Cortex of kidney (tissue), 1 donor: ENCODE measurements at places on chromosomes 11 and 22.

DNA sequence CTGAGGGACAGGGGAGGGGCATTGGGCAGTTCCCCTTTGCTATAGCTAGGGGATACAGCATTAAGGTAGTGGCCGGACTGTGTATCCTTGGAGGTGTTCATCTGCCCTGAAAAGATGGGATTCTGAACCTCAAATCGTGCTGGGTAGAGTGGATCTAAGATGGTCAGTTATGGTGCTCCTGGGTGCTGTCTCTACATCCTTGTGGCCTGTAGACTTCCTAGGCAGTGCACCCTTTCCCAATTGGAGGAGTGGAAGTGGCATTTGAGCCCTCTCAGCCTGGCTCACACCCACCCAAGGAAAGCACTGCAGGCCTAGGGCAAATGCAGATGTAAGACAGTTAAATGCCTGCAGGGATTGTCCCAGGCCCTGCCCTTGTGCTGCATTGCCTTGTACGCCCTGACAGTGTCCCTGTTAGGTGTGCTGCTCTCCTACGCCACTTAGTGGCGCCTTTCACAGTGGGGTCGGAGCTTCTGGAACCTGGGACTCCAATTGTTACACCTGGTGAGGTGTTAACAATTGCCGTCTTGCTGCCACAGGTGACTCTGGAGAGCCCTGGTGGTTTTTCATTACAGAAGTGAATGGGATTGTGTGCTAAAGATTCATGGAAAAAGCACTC is 35.0 kb downstream of the PPFIBP2 start:
- DNase-seq = no peak

DNA sequence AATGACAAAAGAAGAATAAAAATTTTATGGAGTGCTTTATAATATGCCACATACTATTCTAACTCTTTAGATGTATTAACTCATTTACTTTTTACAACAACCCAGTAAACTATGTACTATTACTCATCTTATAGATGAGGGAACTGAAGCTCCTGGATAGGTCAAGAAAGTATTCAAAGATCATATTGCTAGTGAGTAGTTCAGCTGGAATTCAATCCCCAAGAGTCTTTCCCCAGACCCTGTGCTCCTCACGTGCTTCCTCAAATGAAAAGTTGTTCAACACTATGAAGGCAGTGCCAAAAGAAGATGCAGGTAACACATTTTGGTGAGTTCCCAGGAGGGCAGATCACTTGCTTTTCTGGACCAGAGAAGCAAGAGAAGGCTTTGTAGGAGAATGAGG is 46.8 kb downstream of the BTG4 start:
- DNase-seq = no peak

DNA sequence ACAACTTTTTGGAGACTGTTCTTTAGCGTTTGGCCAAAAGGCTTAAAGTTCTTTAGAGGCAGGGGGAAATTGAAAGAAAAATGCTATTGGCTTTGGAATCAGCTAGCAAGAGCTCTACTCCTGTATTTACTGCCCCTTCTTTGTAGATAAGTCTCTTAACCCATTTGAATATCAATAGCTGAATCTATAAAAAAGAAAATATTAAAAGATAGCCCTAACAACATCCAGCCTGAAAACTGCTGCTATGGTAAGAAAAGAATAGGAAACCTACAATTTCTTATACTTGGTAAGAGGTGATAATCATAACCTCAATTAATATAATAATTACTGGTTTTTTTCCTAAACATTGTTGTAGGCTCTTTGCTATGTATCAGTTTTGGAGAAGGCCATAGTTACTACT is at the start of gene OR5B12:
TSS of gene OR5B12 (minus strand) at position 101 of the 400 bp plus-strand sequence. CDS start 2,085 bp downstream, outside the sequence.
- no peak for DNase-seq

GRCh38 chr22:42376711-42377554 is 55.3 kb downstream of the NFAM1 start:
- DNase-seq = no peak

- DNase-seq = no peak
Observed at GRCh38 chr11:20031155-20032001, 128.9 kb downstream of the DBX1 start.

GRCh38 chr22:48639896-48640748 is 1187.6 kb downstream of the BRD1 start:
- DNase-seq = no peak

DNA sequence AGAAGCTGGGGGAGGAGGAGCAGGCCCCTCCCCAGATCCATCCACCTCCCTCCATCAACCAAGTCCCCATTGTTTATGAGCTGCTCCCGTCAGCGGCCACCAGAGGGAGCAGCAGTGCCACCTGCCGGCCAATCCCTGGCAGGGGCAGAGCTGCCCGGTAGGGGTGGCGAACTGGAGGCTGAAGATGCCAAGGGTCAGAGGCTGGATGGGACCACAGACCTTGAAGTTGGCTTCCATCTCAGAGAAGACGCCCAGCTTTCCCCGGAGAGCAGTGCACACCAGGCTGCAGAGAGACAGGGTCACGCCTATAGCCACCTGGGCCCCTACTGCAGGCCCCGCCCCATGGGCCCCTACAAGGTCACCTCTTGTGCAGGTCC is 3.6 kb downstream of the FIBP start:
- no peak for DNase-seq

- no peak for DNase-seq
Observed at GRCh38 chr11:57703341-57703740, 8.7 kb downstream of the MED19 start.

DNA sequence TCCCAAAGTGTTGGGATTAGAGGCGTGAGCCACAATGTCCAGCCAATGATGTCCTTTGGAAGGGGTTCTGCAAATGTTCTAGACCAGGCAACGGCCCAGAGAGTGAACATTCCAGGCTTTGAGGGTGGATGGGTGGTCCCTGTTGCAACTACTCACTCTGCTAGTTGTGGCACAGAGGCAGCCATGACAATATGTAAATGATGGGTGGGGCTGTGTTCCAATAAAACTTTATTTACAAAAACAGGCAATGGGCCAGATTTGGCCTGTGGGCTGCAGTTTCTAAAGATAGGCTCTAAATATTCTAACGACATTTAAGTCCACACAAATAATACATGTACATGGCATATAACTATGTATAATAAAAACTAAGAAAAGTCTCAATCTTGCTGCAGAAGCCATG is 276.3 kb downstream of the CTTN start:
- DNase-seq = no peak

GRCh38 chr11:114084414-114084813 is 24.9 kb downstream of the ZBTB16 start:
- DNase-seq = no peak

DNA sequence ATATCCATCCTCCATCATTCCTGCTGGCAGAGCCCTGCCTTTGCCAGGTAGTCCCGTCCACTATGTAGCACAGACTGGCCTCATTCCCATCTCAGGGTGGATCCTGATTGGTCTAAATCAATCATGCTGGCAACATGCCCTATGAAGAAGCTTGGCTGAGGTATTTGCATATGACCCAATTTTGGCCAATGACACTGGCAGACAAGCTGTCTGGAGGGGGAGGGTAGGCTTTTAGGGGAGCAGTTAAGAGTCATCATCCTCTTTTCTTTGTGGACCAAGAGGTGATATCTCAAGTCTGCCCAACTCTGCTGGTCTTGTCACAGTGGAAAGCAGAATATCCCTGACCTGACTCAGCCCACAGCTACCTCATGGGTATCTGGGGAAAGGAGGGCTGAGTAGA is 5.1 kb downstream of the CCDC89 start:
- no peak for DNase-seq

DNA sequence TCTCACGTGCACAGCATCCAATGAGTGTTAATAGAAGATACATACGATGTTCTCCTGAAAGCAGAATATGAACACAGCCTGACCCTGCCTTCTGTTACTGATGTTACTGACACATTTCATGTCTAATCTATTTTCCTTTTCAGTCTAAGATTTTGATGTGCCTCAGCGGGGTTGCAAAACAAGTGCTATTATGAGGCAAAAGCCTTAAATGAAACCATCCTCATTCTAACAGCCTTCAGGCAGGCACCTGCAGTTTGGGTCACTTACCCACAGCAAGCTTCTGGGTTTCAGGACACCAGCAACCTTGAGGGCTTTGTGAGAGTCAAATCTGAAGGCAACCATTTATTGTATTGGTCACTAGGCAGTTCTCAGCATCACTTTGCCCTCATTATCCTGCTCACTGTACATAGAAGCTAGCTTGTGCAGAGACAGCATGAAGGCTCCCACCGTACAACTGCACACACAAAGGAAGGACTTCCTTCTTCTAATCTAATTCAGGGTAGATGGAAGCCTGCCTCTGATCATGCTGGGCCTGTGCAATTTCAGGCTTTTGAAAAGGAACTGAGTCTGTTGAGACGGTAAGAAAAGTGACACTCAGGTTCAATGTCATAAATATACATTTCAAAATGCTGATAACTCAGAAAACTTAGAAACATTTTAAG is 183.2 kb upstream of the PITPNB start:
- no peak for DNase-seq

DNA sequence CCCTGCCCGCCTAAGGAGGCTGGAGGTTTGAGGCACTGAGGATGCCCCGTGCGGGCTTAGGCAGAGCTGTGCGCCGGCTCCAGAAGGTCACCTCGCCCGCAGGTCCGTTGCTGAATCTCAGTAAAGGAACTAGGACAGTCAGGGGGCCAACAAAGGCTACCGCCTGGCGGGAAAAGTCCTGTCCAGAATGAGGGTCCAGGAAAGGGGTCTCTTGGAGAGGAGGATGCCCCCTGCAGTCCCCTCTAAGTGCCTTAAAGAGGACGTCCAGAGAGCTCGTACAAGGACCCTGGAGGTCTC is 548 bp downstream of the PVALB start:
- no peak for DNase-seq

GRCh38 chr11:32151027-32151426 is 60.2 kb downstream of the RCN1 start:
- DNase-seq = no peak

GRCh38 chr11:19447150-19447566 is 206.4 kb upstream of the E2F8 start:
- no peak for DNase-seq

GRCh38 chr11:126968915-126969314 is 31.7 kb downstream of the KIRREL3 start:
- DNase-seq = no peak

DNA sequence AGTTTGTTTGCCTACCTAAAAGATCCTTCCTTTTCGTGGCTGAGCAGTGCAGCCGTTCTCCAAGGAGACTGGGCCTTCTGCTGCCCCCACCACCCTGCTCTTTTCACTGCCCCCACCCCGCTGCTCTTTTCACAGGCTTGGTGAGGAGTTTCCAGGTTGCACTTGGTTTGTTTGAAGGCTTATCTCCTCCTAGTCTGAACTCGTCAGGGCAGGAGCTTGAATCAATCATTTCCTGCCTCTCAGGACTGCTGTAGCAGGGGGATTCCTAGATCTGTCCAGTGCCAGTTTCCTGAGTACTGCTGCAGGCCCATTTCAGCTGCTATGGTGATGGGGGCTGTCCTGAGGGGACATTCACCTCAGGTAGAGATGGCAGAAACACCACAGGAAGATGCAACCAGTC is 10.0 kb downstream of the MED15 start:
- no peak for DNase-seq

DNA sequence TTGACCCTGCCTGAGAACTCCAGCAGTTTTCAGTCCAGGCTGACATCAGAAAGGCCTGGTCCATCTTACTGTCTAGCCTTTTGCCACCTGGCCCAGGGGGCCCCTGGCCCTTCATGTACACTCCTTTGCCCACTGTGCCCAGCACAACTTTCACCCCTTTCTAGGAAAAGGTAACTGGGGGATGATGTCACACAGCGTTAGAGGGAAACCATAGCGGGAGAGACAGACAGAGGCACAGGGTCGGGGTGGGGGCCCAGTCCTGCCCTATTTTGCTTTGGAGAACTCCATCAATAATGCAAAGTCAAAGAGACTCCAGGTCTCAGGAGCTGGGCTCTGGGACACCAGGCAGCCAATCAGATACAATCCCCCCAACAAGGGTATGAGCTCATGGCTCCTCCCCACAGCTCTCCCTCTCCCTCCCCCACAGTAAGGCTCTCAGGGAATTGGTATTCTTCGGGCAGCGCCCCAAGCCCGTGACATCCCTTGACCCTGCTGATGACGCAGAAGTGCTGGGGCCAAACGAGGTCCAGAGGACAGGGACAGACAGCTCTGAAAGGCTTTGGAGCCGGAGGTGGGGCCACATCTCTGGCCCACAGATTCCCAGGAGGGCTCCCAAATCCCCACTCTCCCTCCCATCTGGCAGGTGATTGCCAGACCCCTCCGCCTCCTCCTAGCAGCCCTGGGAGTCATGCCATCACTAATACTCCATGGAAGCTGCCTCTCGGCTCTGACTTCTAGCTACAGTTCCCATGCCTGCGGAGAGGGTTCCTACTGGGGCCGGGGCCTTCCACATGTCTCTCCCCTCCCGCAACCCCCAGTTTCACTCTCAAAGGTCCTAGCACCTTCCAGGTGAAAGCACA is 5.9 kb downstream of the USP2 start:
- DNase-seq = no peak

DNA sequence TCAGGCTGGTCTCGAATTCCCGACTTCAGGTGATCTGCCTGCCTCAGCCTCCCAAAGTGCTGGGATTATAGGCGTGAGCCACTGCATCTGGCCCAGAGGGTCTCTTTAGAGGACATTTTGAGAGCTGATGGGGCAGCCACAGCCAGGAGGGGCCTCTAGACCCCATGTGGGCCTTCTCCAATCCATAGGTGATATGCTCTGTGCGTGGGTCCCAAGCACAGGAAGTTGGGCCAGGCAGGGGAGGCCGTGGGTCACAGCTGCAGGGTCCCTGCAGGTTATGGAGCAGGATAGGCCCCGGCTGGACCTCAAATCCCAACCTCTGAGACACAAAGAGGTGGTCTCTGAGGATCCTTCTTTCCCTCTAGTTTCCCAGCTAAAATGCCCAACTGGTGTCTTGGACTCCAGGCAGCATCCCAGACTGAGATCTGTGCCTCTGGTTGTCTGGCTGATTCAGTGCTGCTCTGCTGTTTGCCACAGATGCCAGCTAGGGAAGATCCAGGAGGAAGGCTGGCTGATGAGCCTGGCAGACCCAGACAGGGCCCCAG is 1.5 kb downstream of the LRRC75B start:
- DNase-seq = no peak

DNA sequence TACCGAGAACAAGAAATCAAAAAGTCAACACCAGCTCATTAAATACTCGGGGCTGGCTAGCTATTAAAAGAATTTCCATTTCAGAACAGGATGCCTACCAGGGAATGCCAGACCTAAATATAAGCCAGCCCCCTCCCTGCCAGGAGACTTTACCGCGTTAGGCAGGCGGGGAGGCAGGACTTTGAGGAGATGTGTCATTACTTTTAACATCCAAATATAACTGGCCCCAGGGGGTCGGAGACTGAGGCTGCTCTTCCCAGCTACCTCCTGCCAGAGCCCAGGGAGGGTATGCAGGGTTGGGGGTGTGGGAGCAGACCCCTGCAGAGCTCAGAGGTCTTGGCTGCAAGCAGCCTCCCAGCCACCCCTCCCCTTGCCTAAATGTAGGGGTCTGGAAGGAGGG is 183.5 kb downstream of the DSCAML1 start:
- DNase-seq = no peak

GRCh38 chr11:65672180-65672860 is 9.6 kb upstream of the RELA start:
- DNase-seq = no peak

GRCh38 chr11:18307461-18308139 is 14.3 kb downstream of the HPS5 start:
- DNase-seq = no peak
